Fibroblast of mammary gland (primary cell): ENCODE measurements at places on chromosomes 1 and 21.

DNA sequence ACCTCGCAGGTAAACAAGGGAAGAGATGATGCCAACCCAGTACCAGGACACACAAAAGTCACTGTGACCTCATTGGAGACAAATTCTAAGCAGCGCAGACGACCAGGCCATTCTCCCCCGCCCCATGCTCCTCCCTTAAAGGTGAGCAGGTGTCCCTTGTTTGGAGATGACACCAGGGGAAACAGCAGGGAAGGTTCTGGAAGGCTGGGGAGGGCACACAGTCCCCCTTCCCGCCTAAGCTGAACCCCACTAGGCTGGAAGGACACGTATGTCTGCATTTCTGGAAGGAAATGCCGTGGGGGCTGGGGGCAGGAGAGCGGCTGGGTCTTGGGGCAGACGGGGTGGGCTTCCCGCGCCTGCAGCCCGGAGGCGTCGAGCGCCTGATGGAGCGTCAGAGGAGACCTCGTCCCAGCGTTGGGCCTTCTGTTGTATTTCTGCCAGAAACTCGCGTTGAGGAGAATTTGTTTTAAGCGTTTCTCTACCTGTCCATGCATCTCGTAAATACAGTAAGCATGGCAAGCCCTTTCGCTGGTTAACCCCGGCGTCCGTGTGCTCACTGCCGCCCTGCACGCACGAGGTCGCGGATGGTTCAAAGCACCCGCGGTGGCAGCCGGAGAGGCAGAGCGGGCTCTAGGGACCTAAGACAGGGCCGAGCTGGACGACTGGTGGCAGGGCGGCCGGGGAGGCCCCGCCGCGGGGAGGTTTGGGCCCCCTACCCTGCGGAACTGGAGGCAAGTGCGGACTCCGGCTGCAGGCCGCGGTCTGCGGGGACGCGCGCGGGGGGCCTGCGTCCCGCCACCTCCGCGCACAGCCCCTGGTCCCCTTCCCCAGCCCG is 1.2 kb upstream of the LHX4 start:
- DNase-seq = no peak

DNA sequence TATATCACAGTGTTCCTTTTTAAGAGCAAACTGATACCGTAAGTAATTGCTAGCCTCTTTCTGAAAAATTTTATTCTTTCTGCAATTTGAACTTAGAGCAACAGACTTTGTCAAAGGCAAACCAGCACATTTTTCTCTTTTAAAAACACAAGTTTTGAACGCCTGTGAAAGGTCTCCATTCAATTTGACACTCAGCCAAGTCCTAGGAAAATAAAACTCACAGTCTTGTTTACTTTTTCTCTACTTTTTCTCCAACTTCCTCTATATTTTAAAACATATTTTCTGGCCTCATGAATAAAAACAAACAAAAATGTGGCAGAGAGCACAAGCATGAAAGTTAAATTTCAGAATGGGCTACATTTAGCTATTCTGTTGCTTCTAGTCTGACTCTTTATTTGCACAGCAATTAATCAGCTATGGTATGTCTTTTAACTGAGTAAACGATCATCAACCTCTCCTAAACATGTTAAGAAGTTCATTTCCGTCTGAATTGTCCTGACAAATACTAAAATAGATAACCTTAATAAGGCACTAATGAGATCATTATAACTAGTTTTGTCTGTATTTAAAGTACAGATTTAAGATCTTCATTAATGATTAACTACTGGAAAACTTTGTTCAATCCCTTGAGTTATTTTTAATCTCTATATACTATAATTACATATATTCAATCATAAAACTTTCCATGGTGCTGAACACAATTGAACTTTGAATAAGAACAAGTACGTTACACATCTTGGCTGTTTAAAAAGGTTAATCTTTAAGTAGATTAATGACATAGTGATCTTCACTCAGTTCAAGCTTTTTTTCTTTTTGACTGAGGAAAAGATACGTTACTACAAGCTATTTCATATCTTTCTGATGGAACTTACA is 550.6 kb downstream of the PTBP2 start:
- no peak for DNase-seq

GRCh38 chr1:83034851-83035250 is 964.1 kb downstream of the TTLL7 start:
- DNase-seq = peak; percentile 29

- peak; percentile 76 for DNase-seq
These were observed 6.7 kb downstream of the C1orf115 start for GRCh38 chr1:220696863-220697231.
